Hematopoietic multipotent progenitor cell treated with erythropoietin and hydrocortisone succinate and interleukin-3 and kit ligand, for 8 days (in vitro differentiated cells): ENCODE measurements at places on chromosomes 16 and 17.

DNA sequence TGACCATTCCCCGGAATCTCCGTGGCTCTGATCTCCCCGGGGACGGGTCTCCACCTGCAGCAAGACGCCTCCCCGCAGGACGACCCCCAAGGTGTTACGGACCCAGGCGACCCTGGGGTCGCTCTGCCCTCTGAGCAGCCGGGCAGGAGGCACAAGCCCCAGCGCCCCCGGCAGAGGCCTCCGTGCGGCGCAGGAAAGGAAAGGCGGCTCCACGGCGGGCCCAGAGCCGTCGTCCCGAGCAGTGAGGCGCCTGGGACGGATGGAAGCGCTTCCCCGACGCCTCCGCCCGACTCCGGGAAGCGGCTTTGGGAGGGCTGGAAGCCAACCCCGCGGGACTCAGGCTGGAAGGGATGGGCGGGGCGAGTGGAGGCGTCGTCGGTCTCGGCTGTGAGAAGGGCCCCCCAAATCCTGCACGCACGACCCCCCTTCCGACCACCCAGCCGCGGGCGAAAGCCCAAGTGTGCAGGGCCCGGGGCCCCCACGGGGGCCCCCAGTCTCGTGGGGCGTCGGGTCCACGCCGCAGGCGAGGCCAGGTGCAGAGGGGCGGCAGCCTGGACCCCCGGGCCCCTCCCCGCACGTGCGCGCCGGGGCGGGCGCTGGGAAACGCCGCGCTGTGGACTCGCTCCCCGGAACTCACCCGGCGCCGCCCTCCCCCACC is 32.7 kb upstream of the RPH3AL start:
- DNase-seq, result no peak

GRCh38 chr16:64924086-64924485 is 197.8 kb downstream of the CDH11 start:
- no peak for DNase-seq

DNA sequence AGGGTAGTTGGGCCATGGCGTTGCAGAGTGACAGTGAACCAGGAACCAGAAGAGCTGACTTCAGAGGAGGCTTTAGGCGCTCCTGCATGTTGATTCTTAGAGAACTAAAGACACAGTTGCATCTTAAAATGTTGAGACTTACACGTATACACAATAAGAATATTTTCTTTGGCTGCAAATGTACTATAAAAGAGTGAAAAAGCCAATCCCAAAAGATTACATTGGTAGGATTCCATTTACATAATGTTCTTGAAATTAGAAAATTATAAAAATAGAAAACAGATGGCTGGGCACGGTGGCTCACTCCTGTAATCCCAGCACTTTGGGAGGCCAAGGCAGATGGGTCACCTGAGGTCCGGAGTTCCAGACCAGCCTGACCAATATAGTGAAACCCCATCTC is 738.8 kb downstream of the WWOX start:
- no peak for DNase-seq

DNA sequence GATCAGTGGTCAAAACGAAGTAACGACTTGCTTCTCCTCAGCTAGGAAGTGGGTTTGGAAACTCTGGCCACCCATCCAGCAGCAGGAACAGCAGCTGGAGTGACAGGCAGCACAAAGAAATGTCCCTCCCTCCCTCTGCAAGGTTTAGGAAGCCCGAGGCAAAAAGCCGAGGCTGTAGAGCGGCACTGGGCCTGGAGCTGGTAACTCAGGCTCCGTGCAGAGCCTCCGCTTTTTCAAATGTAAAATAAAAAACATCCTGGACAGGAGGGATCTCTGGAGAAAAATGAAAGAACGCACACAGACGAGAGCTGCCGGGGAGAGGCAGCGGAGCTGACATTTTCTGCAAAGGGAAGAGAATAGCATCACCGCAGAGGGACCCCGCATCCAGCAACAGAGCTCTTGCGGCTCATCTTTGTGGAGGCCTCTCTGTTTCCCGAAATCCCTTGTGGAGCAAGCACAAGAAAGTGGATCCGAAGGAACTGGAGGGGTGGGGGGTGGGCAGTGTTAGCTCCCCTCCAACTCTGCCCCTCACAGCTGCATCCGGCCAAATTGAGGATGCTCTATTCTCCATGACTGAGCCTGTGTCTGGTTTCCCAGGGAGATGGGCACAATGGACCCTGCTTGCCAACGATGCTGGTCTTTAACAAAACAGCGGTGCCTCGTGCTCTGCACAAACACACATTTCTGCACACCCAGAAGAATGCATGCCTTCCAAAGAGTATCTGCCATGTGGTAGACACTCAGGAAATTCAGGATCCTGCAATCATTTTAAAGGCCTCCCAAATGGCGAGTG is 335.5 kb upstream of the ZFHX3 start:
- no peak for DNase-seq

DNA sequence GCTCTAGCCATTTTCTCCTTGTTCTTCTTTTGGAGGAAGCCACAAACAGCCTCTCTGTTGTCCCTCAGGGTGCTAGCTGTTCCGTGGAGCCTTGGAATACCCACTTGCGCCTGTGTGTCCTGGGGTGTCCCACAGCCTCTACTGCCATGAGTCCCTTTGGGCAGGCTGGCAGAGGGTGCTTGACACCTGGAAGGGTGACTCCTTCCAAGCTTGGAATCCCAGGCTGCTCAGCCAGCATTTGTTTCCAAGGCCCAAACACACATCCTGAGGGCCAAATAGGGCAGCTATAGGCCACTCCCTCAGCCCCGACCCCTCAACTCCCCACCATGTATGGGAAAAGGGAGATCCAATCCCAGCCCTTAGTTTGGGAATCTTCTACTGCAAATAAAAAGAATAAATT is 14.9 kb downstream of the ZNHIT3 start:
- DNase-seq, result no peak

DNA sequence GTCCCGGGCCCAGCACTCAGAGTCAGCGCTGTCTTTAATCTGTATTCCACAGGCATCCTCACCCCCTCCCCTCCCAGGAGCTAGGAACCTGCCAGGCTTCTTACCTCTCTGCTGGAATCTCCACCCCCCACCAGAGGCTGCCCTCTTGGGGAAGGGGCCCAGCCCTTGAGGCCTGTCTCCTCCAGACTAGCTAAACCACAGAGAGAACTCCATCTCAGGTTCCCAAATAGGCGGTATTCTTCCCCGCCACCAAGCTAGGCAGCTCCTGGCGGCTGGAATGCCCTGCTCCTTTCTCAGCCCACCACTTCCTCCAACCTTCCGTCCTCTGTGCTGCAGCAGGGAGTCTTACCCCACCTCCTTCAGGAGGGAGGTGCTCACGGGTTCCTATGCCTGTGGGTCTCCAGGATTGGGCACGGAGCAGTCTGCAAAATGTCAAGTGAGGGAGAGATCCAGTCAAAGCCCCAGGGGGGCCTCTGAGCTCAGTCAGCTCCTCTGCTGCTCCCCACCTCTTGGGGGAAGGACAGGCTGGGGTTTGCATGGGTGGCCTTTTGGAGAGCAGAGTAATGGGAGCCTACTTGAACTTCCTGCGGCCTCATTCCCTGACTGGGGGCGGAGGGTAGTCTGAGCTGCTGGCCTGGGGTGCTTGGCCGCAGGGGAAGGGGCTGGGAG is 55.7 kb downstream of the SREBF1 start:
- no peak for DNase-seq

DNA sequence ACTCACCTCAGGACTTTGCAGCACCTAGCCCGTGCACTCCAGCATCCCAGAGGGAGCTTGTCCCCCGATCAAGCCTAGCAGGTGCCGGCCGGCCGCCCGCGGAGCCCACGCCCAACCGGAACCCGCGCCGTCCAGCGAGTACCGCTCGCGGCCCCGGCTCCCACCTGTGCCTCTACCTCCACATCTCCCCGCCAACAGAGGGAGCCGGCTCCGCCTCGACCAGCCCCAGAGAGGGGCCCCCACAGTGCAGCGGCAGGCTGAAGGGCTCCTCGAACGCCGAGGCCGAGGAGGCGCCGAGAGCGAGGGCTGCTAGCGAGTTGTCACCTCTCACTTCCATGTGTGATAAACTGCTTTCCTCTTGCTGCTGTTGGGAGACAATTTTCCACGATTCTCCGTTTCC is 41.1 kb upstream of the DHRS7B start:
- no peak for DNase-seq

GRCh38 chr17:78133179-78133951 is 2.8 kb downstream of the TMC8 start:
- no peak for DNase-seq

- DNase-seq, result no peak
Observed at GRCh38 chr16:31179219-31179746, 656 bp upstream of the FUS start.

DNA sequence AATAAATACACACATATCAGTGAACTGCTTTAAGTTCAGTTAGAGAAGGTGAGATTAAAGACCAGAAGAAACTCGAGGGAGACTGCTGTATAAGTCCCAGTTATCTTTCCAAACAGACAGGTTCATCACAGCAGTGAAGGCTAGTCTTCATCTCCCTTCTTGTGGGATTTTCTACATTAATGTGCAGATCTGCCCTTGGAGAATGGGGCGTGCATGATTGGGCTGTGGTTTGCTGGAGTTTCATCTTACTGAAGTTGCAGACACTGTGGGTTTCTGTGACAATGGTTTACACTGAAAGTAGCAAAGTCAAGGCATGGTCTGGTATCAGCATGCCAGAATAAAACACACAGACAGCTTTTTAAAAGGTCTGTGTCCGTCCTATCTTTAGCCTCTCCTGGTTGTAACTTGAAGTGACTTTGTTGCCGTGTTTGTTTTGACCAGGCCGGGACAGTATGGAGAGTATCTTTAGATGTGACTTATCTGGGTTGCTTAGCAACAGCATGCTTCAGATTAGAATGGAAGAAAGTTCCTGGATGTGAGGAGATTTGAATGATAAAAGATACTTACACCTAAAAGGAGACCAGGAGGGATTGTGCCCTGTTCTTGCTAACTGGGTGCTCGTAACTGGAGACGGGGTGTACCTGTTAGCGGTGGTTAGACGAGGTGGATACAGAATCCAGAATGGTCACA is 16.1 kb downstream of the NAA60 start:
- DNase-seq, result peak; percentile 80

DNA sequence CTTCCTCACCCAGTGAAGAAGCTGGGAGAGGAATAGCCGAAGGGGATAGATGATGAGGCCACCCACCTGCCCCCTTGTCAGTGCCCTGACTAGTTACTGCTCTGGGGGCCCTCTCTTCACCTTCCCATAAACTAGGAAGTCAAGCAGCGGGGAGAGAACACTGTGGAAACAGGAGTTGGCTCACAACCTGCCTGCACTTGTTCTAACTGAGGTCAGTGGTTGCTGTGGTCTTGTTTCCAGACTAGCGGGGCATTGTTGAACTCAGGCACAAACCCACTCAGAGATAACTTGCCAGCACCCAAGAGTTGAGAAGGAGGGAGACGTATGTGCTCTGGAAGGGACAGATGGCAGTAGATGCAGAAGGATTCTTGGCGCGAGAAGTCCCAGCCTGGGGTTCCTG is 48.6 kb upstream of the DDX52 start:
- no peak for DNase-seq

DNA sequence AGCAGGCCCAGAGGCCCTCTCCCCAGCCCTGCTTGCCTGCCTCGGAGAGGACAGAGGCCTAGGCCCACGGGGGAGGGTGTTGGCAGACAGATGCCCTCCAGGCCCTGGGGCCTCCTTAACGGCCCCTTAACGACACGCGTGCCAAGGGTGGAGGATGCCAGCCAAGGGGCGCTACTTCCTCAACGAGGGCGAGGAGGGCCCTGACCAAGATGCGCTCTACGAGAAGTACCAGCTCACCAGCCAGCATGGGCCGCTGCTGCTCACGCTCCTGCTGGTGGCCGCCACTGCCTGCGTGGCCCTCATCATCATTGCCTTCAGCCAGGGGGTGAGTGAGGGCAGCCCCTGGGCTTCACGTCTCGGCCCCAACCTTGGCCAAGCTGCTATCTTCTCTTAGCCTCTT is 21.7 kb downstream of the ADCY7 start:
- DNase-seq, result no peak

- DNase-seq, result no peak
Observed at GRCh38 chr17:10171581-10171981, 26.8 kb downstream of the GAS7 start.

GRCh38 chr16:16083421-16084156 is 134.2 kb downstream of the ABCC1 start:
- peak; percentile 69 for DNase-seq

DNA sequence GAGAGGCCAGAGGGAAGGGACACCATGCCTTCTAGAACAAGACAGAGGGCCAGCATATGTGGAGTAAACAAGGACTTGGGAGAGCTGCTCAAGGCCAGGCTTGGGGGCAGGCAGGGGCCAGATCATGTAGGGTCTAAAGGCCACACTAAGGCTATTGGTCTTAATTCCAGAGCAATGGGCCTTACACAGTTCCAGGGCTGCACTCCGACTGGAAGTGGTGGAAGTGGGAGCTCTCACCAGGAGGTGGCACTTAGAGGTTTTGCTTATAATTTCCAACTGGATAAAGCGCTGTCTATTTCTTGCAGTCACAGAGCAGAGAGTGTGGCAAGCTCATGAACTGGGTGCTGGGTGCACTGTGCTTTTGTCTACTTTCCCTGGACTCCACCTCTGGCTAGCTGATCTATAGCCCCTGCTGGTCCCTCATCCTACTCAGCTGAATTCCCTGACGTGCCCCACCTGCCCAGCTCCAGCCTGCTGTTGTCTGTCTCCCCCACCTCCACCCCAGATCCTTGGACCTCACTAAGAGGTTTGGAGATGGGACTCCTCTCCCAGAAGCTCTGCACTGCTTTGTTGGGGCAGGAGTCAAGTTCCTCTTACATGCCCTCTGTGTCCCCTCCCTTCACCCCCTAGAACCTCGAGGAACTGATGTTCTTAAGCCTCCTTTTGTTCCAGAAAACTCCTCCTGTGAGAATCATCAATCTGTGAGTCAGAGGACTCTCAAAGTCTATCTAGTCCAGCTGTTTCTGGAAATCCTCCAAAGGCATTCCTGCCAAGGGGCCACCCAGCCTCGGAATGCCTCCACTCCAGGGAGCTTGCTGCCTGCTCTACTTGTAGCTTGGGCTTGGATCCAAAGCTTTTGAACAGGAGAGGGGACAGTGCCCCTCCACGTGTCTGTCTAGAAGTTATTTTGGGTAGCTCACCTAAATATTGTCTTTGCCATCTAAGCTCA is 48.1 kb upstream of the KSR1 start:
- DNase-seq, result no peak

DNA sequence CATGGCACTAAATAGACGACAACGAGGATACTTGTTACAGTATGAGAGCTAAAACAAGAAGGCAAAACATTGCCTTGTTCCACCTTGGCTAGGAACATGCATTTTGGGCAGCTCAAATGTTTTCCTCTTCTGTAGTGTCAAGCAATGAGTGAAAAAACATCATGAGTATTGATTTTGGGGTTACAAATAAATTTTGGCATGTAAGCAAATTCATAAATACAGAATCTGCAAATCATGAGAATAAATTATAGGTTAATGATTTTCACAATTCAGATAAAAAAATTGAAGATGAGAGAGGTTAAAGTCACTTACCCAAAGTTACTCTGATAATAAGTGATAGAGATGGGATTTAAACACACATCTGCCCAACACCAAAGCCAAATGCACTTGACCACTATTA is 28.4 kb upstream of the NUFIP2 start:
- no peak for DNase-seq
